ENCODE measurements at places on chromosomes 4 and X.

GRCh38 chr4:153733751-153734448 lies 25.9 kb downstream of the RNF175 start:
- no peak for DNase-seq

GRCh38 chr4:1093391-1094335 lies 19.7 kb downstream of the RNF212 start:
- no peak for DNase-seq

DNA sequence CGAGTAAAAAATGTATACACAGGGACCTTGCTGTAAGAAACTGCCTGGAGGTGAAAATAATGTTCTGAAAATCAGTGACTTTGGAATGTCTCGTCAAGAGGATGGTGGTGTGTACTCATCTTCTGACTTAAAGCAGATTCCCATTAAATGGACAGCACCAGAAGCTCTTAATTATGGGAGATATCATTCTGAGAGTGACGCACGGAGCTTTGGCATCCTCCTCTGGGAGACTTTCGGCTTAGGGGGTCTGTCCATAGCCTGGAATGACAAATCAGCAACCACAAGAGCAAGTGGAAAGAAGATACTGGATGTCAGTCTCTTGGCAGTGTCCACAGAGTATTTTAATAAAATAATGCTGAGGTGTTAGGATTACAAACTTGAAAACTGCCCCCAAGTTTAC lies 129.4 kb downstream of the THOC2 start:
- peak; percentile 81 for DNase-seq

GRCh38 chrX:93332329-93332728 lies 341.0 kb downstream of the NAP1L3 start:
- DNase-seq: no peak

DNA sequence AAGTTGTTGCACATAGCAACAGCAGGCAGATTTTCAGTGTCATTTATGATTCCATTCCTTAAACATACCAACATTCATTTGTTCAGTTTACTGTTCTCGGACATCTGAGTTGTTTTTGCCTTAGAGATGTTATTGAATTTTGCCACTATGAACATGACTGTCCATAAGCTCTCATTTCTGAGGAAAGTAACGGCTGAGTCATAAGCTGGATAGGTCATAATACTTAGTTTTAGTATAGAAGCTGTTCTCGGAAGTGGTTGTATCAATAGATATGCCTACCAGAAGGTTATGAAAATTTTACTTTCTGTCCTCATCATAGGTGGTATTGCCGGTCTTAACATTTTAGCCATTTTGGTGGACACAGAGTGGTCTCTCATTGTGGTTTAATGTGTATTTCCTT lies 157.1 kb upstream of the CLNK start:
- no peak for DNase-seq

DNA sequence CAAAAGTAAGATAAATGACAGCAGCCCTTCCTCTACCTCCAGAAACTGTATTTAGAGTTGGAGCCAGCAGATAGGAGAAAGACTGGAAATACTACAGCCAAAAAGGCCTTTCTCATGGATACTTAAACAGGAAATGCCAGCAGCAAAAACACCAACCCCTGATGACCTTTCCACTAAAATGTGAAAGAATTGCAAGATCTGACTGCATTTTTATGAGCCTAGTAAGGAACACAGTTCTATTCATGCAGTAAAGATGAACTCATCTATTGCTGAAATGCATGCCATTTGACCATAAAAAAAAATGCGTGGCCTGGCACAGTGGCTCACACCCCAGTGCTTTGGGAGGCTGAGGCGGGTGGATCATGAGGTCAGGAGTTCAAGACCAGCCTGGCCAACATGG lies 19.9 kb downstream of the ABCG2 start:
- DNase-seq: peak; percentile 97

GRCh38 chr4:140641789-140642439 lies 73.2 kb upstream of the UCP1 start:
- DNase-seq: no peak

DNA sequence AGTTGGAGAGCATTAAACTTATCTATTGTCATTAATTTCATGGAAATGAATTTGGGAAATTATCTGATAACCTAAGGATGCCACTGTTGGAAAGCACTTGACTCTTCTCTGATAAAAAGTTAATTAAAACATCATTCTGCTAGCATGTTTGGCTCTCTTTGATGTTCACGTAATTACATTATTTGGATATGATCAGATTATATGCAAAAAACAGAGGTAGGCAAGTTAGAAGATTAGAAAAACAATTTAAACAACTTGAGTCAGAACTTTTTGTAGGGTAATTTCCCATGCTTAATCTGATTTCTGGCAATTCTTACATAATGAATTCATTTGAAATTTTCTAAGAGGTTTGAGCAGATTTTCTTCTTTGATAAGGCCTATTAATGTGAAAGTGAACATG lies 882.9 kb downstream of the TRAM1L1 start:
- no peak for DNase-seq

GRCh38 chrX:23503835-23504539 lies 163.3 kb upstream of the PRDX4 start:
- peak; percentile 65 for DNase-seq

DNA sequence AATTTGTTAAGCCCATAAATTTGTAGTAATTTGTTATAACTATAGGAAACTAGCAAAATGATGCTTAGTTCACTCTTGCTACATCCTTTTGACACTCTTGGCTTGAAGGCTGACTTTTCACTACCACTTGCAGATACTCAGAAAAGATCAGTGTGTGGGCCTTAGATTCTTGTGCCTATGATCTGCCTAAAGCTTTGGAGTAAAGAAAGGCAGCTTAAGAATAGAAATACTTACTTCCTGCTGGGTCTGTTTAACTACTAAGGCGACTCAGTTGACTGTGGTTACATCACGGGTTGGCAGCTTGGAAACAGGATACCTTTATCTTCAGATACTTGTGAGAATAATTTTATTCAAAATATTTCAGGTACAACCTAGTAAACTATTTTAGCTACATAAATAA lies 201.4 kb upstream of the FMR1 start:
- DNase-seq: no peak

- no peak for DNase-seq
These were observed 181.5 kb downstream of the ZIC3 start for GRCh38 chrX:137747244-137748043.

DNA sequence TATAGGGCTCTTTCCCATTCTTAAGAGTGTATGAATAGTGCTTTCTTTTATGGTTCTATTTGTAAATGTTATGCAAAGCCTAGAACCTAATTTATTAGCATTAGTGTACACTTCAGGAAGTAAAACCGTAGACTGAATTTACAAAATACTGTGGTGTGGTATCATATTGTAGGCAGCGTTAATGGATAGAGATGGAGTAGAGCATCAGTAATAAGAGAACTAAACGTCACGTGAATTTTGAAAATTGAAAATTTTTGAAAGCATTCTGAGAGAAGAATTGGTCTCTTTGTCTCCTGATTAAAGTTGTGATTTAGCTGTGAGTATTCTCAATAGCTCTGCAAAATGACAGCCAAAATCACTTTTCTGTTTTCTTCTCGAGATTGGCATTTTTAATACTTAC lies 2.9 kb downstream of the STIM2 start:
- no peak for DNase-seq

DNA sequence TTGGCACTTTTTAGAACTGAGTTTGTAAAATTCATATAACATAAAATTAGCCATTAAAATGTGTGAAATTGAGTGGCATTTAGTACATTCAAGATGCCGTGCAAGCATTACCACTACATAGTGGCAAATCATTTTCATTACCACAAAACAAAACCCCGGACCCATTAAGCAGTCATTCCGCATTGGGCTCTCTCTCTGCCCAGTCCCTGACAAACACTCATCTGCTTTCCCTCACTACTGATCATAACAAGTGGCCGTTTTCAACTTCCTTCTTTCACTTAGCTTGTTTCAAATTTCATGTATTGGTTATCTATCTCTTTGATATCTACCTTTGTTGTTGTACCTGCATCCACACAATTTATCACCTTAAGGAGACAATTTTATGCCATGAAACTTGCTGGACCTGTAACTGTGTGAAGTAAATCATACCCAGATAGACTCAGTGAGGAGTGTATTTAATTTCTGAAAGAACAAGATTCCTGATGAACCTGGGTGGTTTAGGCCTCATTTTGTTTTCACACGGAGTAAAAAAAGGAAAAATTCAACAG lies 202.1 kb downstream of the OR13H1 start:
- no peak for DNase-seq

- DNase-seq: no peak
These were observed 51.6 kb downstream of the CLCN4 start for GRCh38 chrX:10208281-10208856.

DNA sequence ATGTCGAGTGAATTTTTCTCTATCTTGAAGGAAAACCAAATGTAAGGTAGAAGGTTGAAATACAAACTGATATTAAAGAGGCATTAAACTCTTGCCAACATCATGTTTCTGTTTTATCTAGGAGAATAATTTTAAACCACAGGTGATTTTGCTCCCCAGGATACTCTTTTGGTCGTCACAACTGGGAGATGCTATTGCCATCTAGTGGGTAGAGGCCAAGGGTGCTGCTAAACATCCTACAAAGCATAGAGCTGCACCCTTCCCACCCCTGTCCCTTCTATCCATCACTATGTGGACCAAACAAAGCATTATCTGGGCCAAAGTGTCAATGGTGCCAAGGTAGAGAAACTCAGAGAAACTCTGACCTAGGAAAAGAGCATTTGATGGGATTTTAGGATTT lies 154.6 kb upstream of the MAGEB2 start:
- DNase-seq: peak; percentile 24

DNA sequence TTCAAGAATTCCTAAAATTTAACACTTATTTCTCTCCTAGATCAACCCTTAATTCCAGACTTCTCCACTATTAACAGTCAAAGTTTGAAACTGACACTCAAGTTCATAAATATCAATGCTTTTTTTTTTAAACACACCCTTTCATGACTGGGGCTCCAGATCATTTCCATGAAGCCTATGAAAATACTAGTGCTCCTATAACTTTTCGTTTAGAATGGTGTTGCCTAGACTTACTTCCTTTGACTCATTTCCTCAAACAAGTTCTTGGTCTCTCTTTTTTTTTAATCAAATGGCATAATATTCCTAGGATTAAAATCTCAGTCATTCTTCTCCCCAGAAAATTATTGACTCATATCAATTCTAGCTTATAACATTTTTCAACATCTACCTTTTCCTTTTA lies 13.1 kb downstream of the ZMAT1 start:
- no peak for DNase-seq

- DNase-seq: peak; percentile 73
These were observed 362.4 kb downstream of the ARHGAP24 start for GRCh38 chr4:85837439-85837733.

DNA sequence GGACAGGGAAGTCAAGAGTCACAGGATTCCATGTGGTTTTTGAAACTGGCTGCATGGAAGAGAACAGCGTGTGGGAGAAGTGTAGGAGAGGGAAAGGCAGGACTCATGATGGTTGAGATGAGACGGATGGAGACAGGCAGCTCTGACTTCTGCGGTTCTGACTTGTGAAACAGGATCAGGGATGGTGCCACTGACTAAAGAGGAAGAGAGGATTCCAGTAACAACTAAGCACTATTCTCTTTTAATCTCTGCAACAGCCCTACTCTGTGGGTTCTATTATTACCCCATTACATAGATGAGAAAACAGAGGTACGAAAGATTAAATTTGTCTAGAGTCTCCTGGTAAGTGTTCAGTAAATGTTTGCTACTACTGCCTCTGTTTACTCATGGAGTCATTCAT lies 156.3 kb downstream of the CBR4 start:
- no peak for DNase-seq
